Activated T-helper 1 cell treated with Interleukin-2 at 50 U/mL for 16 hours (primary cell): ENCODE measurements at places on chromosomes 4 and X.

GRCh38 chr4:8316251-8316771 is 46.8 kb downstream of the HTRA3 start:
- no peak for DNase-seq

GRCh38 chr4:33116871-33117270 is 2396.7 kb downstream of the PCDH7 start:
- no peak for DNase-seq

DNA sequence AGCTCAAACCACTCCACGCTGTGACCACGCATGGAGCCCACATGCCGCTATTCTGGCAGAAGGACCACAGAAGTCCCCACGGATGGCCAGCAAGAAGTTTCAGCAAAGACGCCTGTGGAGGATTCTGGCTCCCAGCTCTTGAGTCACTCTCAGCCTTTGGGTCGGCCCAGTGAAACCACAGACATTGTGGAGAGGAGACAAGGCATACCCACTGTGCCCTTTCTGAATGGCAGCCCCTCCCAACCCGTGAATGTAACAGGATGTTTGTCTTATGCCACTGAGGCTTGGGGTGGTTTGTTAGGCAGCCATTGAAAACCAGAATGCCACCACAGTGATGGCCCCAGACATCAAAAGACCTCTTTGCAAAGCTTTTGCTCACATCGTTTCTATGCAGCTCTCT is 42.7 kb downstream of the ABLIM2 start:
- DNase-seq: no peak

GRCh38 chrX:77404419-77404818 is 42.8 kb upstream of the FGF16 start:
- DNase-seq: no peak

DNA sequence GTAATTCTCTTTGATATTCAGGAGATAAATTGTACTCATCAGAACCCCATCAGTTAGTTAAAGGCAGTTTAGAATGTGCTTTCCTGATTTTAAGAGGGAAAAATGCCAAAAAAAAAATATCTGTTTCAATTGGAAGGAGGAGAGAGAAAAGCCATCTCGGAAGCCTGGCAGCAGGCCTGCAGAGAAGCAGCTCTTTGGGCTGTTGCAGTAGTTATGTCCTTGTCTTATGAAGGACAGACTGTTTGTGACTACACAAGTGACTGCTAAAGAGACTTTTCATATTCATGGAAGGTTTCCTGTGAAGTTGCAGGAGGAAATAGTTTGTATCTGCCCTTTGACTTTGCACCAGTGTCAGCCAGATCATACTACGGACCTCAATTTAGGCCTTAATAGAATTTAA is 88.8 kb downstream of the DCLK2 start:
- no peak for DNase-seq

DNA sequence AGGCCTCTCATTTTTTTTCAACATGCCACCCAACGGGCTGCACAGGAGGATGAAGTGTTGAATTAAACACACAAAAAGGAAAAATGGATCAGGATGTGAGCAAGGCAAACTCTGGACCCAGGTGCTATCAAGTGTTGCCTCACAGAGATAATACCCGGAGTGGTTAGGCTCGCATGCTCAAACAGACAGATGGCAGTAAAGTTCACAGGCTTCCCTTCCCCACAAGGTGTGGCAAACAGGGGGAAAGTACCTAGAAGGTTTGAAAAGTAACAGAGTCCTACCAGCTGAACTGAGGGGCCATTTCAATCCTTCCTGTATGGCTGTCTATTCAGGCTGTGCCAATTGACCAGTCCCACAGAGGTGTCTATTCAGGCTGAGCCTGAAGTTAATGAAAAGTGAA is 123.9 kb upstream of the GC start:
- no peak for DNase-seq

- DNase-seq: no peak
Measured at GRCh38 chr4:177010418-177010817, 217.7 kb upstream of the VEGFC start.

DNA sequence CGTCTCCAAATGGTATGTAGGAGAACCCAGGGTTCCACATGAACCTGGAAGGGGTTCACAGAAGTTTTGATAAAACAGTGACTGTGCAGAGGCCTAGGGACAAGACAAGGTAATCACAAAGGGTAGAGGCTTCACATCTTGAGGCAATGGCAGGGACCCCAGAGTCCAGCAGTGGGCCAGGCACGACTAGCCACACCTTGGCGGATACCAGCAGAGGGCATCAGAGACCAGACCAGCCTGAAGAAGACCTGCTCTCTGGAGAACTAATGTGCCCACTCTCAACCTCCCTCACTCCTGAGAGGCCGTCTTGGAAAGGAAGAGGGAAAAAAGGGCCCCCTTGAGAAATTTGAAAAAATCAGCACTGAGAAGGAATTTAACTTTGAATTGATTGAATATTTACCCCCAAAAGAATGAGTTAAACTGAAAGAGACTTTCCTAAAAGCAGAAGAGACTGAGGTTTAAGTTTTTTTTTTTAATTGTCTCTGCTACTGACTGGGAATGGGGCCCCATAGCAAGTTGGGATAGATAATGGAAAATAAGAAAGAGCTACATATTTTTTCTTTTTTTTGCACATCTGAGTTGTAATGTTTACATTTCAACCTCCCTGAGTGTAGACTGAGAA is 243.8 kb upstream of the JADE1 start:
- DNase-seq: no peak

GRCh38 chrX:139905051-139905450 is 27.8 kb downstream of the ATP11C start:
- no peak for DNase-seq

GRCh38 chr4:6880691-6881090 is 28.9 kb upstream of the TBC1D14 start:
- no peak for DNase-seq

- no peak for DNase-seq
Measured at GRCh38 chr4:76435528-76436319, 695 bp downstream of the SHROOM3 start.

GRCh38 chrX:148940411-148940996 is 440.1 kb downstream of the AFF2 start:
- DNase-seq: no peak

GRCh38 chr4:5757536-5757935 is 46.5 kb downstream of the EVC start:
- DNase-seq: no peak

DNA sequence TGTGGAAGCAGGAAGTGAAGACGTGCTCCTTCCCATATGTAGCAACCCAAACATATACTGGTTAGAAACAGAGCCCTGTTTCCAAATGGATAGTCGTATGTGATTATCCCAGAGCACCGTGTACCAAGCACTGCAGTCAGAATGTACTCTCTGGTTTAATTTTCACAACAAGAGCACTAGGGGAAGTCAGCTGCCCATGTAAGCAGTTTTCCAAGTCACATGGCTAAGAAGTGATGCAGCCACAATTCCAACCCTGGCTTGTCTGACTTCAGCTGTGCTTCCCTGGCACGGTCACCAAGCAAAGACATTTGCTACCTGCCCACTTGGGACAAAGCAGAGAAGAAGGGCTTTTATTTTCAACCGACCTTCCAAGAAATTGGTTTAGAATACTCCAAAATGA is 28.2 kb upstream of the CEP135 start:
- DNase-seq: no peak

- no peak for DNase-seq
Measured at GRCh38 chr4:5773271-5773555, 62.2 kb downstream of the EVC start.

DNA sequence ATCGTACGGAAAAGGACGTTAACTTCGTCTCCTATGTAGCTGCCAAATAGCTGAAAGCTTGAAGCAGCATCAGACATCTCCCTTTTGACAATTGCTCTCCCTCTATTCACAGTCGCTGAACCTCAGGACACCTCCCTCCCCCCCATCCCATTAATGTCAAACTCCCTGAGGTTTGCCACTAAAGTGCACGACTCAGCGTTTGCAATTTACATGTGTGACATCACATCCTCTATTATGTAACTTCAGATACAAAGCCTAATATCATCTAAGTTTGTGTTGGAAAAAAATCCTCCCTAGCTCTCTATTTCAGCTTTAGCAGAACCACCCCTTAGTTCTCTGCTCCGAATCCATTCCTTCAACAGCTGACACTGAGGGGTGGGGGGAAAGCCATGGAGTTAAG is 5.5 kb upstream of the NR3C2 start:
- no peak for DNase-seq

DNA sequence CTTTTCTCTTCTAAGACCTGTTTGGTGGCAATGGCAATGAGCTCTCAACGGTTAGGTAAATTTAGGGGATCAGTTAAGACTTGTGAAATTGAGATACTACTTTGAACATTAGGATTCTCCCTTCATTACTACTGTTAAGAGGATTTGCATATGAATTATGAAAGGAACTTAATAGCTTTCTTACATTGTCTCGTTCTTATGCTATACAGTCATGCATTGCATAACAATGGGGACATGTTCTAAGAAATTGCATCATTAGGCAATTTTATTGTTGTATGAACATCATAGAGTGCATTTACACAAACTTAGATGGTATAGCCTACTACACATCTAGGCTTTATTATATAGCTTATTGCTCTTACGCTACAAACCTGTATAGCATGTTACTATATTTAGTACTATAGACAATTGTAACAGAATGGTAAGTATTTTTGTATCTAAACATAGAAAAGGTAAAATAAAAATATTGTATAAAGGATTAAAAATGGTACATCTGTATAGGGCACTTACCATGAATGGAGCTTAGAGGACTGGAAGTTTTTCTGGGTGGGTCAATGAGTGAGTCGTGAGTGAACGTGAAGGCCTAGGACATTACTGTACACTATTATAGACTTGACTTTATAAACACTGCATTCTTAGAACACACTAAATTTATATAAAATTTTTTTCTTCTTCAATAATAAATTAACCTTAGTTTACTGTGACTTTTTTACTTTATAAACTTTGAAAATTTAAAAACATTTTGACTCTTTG is 62.5 kb downstream of the PAQR3 start:
- no peak for DNase-seq

GRCh38 chr4:7600247-7600646 is 165.5 kb upstream of the PSAPL1 start:
- DNase-seq: no peak

- no peak for DNase-seq
Measured at GRCh38 chr4:86261636-86262035, 98.2 kb downstream of the MAPK10 start.

- DNase-seq: no peak
Measured at GRCh38 chr4:11640584-11640983, 211.9 kb upstream of the HS3ST1 start.

DNA sequence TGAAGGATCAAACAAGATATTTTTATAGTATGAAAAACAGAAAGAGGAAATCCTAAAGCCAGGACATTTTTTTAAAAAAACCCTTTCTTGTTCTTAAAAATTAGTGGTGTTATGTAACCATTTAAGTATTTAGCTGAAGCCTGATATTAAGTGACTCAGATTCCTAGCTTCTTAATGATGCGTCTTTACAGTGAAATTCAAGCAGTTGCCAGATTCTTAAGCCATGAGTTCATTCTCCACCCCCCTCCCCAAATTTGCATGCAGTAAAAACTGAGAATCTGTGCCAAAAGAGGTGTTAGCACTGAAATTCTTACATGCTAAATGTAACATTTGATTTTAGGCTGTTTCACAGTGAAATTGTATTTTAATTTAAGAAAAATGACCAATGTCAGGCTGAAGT is 180.8 kb downstream of the RAPGEF2 start:
- DNase-seq: no peak

DNA sequence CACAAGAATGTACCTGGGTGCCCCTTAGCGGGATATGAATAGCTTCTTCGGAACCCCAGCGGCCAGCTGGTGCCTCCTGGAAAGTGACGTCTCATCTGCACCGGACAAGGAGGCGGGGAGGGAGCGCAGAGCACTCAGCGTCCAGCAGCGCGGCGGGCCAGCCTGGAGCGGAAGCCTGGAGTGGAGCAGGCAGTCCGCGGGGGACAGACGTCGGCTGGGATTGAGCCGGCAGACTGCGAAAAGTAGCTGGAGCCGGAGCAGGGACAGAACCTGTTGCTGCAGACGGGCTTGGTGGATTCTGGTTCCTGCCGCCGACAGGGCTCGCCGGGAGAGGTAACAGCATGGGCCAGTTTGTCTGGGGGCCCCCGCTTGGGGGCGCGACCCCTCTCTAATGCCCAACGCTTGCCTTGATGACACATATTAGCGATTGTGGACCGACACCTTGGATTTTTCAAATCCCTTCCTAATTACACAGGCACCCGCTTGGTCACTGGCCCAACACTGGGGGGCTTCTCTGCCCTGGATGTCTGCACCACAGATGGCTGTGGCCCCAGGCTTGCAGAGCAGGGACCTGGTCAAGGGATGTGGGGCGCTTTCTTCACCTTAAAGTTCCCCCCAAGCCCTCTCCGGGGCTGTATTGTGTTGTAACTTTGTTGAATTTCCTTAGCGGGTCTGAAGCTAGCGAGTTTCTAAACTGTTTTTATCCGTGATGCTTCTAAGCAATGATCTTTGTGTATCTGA is at the start of gene NPFFR2:
TSS of gene NPFFR2 (plus strand) at position 133 of the 741 bp plus-strand sequence. CDS start 96,592 bp downstream, outside the sequence.
- no peak for DNase-seq

DNA sequence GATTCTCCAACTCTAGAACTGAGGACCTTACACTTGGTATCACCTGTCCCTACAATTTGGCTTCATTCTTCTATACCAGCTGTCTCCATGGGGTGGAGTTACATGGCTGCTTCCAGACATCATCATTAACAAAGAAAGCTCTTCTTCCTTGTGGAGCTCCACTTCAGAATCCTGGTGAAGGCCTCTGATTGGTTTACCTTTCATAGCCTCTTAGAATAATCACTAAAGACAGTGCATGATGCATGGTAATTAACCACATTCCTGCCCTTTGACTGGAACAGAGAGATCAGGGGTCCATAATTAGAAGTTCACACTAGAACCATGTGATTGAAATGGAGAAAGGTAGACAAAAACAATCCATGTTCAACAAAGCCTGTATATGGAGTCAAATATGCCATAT is 112.6 kb upstream of the ZNF827 start:
- DNase-seq: no peak

GRCh38 chrX:72498782-72499181 is 73.9 kb downstream of the HDAC8 start:
- no peak for DNase-seq

DNA sequence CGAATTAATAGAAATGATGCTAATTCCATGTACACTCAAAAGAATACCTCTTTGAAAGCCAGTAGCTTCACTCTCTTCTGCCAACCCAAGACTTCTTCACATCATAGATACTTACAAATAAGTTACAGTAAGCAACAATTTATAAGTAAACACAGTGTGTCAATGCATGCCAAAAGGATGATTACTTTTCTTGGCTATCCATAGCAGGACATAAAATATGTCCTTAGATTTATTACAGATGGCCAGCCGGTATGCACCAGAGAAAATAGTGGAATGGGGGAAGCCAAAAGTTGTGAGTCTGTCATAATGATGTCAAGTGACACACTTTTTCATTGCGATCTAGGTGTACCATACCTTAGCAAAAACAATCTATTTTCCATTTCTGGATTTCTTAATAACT is 631 bp upstream of the BMX start:
- no peak for DNase-seq

GRCh38 chrX:22392133-22392948 is 119.6 kb downstream of the CBLL2 start:
- no peak for DNase-seq

DNA sequence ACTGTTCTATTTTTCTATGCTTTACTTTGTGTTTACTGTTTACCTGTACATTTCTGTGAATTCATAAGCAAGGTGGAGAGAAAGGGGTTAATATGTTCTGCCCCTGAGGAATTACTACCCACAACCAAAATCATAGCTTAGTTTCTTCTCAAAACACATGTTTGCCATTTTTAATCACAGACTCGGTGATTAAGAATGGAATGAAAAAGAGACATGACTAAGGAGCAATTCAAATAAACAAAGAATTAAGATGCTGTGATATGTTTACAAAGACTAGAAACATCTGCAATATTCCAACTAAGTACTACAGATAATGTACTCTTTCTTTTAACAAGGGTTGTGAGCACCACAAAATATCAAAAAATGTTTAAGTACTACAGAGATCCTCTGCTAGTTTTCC is 11.7 kb upstream of the FAT4 start:
- DNase-seq: no peak
